GM12878 (cell line): ENCODE measurements at places on chromosomes 13 and 19. TPM values are rescaled to one million over a fixed set of nuclear protein-coding genes. Genes with fewer than 3 reads are reported as not detected.
A peak's percentile ranks its signal among the peaks of the same experiment; 100 is the strongest.

CNFN gene
- not detected in 2 replicates for total RNA-seq

LILRA6 gene
- total RNA-seq: 0.10 TPM in 1 of 2 replicates, not detected in the other

SYNE4 gene
- total RNA-seq: 0.72 and 1.2 TPM in 2 replicates

KIR3DL1 gene
- total RNA-seq: not detected in 2 replicates

CGB1 gene
- not detected in 2 replicates for total RNA-seq

SYT5 gene
- total RNA-seq: not detected in 2 replicates

SERPINE3 gene
- not detected in 2 replicates for total RNA-seq

ADGRE3 gene
- not detected in 2 replicates for total RNA-seq

SIGLEC8 gene
- not detected in 2 replicates for total RNA-seq

DENND1C gene
- 50.5 and 54.3 TPM in 2 replicates for total RNA-seq

GPR4 gene
- total RNA-seq: not detected in 2 replicates

KLK14 gene
- not detected in 2 replicates for total RNA-seq

GRCh38 chr13:73542446-73542845 is 483.6 kb downstream of the KLF5 start:
- DNase-seq: no peak
- no peaks in the 10 kb centered on the region for H3K36me3 ChIP-seq
- H3K27me3 ChIP-seq: no peaks in the 10 kb centered on the region
- H3K27ac ChIP-seq: no peak overlapping the region

DNA sequence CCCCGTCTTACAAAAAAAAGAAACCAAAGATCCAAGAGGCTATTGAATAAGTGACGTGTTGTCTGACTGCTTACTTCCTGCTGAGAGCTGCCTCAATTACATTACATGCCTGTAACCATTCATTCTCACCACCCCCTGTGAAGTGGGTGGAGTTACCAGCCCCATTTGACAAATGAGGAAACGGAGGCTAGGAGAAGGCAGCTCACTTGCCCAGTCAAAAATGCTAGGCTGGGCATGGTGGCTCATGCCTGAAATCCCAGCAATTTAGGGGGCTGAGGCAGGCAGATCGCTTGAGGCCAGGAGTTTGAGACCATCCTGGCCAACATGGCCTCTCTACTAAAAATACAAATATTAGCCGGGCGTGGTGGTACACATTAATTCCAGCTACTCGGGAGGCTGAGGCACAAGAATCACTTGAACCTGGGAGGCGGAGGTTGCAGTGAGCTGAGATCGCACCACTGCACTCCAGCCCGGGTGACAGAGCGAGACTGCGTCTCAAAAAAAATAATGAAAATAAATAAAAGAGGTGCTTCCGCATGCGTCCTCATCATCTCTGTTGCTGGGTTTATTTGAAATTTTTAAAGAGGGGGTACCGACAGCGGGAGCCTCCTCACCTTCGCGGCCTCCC is 499 bp downstream of the LSM7 start:
- DNase-seq: peak; percentile 86
- no peaks in the 10 kb centered on the region for H3K27me3 ChIP-seq
- peak overlapping the region; percentile 90 for H3K4me3 ChIP-seq
- H3K4me1 ChIP-seq: peaks cover 35% of the 10 kb centered on the region
- H3K36me3 ChIP-seq: peaks cover 2% of the 10 kb centered on the region; the same call in 1 of the 2 replicates

- H3K27ac ChIP-seq: no peak overlapping the region
- H3K4me3 ChIP-seq: peak overlapping the region; percentile 71; the same call in 1 of the 2 replicates
- H3K27me3 ChIP-seq: no peaks in the 10 kb centered on the region
- no peak for DNase-seq
These were observed 1.7 kb downstream of the PTOV1 start for GRCh38 chr19:49852631-49853126.

DNA sequence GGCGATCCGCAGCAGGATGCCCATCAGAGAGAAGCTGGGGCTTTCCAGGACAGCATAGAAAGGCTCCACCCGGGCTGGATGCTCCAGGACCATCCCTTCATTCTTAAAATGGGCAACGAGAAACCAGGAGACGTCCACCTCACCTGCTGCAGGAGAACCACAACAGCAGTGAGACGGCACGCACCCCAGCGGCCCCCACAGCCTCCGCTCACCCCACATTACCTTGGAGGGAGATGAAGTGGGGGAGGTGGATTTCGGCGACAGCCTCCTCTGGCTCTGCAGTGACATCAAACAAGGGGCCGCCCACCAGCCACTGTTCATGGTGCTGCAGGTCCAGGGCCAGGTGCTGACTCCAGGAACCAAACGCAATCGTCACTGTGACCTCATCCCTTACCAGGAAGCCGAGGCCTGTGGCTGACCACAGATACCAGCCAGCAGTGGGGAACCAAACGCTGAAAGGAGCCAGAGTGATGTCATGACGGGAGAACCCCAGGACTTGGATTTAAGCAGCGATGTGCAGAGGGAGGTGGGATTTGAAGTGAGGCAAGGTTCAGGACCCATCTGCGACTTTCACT is 25.1 kb downstream of the CARD8 start:
- DNase-seq: no peak
- H3K36me3 ChIP-seq: peaks cover 28% of the 10 kb centered on the region
- H3K4me1 ChIP-seq: no peaks in the 10 kb centered on the region
- H3K27me3 ChIP-seq: no peaks in the 10 kb centered on the region

- no peaks in the 10 kb centered on the region for H3K36me3 ChIP-seq
- H3K27me3 ChIP-seq: no peaks in the 10 kb centered on the region
- no peaks in the 10 kb centered on the region for H3K4me1 ChIP-seq
- H3K4me3 ChIP-seq: no peak overlapping the region
- no peak for DNase-seq
These were observed 189.3 kb upstream of the SPRY2 start for GRCh38 chr13:80530191-80530590.

GRCh38 chr13:112956571-112957294 is 12.3 kb upstream of the MCF2L start:
- no peak overlapping the region for H3K27ac ChIP-seq
- no peaks in the 10 kb centered on the region for H3K36me3 ChIP-seq
- H3K27me3 ChIP-seq: no peaks in the 10 kb centered on the region
- no peaks in the 10 kb centered on the region for H3K4me1 ChIP-seq

DNA sequence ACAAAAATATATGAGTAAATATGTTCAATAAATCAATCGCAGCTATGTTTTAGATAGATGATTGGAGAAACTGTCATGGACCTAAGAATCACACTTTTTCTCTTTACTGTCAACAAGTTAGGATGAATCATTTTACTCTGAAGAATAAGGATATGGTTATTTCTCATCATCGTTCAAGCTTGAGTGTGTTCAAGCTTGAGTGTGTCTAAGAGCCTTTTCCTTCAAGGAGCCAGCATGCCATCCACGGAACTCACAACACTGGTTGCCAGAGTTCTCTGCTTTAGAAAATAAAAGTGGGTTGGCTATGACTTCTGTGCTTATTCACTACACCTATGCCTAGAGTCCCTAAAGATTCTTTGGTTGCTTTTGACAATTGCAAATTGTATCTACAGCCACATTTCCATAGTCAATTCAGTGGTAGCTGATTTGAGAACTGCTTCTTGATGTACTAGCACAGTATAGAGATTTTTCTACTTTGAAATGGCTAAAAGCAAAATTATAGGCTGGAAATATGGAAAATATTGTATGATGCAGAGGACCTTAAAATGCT is 58.1 kb upstream of the SCEL start:
- peak overlapping the region; percentile 62; the same call in 1 of the 2 replicates for H3K4me3 ChIP-seq
- no peaks in the 10 kb centered on the region for H3K36me3 ChIP-seq
- peaks cover 6% of the 10 kb centered on the region for H3K4me1 ChIP-seq
- DNase-seq: no peak
- H3K27me3 ChIP-seq: no peaks in the 10 kb centered on the region

DNA sequence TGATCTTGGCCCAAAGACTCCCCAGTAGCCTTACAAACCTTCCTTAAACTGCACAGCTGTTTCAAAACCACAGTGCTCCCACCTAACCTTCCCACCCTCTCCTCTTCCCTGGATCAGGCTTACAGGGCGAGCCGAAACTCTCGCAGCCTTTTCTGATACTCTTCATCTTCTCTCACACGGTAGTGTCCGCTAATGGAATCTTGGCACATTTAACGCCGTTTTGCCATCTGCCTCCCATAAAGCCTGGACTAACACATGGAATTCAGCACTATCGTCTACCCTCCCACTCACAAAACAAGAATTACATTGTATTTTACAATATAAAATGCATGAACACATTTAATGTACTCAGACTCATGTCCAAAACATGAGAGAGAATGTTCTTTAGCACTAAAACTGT is 135.9 kb downstream of the RAP2A start:
- no peak overlapping the region for H3K4me3 ChIP-seq
- no peak for DNase-seq
- H3K36me3 ChIP-seq: no peaks in the 10 kb centered on the region
- H3K4me1 ChIP-seq: no peaks in the 10 kb centered on the region

GRCh38 chr13:66040506-66040905 is 1189.6 kb downstream of the PCDH9 start:
- no peaks in the 10 kb centered on the region for H3K4me1 ChIP-seq
- no peak for DNase-seq
- no peaks in the 10 kb centered on the region for H3K36me3 ChIP-seq
- H3K27me3 ChIP-seq: no peaks in the 10 kb centered on the region
- no peak overlapping the region for H3K27ac ChIP-seq

- H3K27ac ChIP-seq: no peak overlapping the region
- no peaks in the 10 kb centered on the region for H3K36me3 ChIP-seq
- no peak overlapping the region for H3K4me3 ChIP-seq
- no peaks in the 10 kb centered on the region for H3K27me3 ChIP-seq
These were observed 15.1 kb downstream of the KCNRG start for GRCh38 chr13:50030315-50030714.

DNA sequence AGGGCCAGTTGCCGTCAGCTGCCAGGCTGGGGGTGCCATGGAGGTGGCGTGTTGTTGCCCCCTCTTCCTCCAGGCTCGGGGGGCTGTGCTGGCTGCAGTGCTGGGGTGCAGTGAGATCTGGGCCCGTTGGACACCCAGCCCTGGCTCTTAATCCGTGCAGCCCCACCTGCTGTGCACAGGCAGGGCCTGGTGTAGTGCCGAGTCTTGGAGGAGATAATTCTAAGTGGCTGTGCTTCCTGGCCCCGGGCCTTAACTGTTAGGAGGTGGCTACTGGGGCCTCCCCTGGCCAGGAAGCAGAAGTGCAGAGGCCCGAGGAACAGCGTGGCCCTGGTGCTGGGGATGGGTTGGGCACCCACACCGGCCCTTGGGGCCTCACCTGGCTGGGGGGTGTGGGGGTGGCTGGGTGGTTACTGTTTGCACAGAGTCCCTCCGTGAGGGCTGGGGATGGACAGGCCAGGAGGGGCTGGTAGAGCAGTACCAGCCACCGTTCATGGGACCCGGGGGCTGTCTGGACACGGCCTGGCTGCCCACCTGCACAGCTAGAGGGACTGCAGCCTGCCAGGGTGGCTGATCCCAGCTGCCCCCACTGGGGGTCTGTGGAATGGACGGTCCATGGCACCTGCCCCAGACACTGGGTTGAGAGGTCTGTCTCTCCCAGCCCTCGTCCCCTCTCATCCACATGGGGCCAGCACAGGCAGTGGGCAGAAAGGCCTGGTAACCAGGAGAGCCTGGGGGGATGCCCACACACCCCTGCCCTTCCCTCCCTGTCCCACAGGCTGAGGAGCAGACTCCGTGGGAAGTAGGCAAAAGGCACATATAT is 3.3 kb downstream of the GPX4 start:
- no peaks in the 10 kb centered on the region for H3K27me3 ChIP-seq
- no peak overlapping the region for H3K27ac ChIP-seq
- no peaks in the 10 kb centered on the region for H3K36me3 ChIP-seq
- no peak overlapping the region for H3K4me3 ChIP-seq
- no peak for DNase-seq

DNA sequence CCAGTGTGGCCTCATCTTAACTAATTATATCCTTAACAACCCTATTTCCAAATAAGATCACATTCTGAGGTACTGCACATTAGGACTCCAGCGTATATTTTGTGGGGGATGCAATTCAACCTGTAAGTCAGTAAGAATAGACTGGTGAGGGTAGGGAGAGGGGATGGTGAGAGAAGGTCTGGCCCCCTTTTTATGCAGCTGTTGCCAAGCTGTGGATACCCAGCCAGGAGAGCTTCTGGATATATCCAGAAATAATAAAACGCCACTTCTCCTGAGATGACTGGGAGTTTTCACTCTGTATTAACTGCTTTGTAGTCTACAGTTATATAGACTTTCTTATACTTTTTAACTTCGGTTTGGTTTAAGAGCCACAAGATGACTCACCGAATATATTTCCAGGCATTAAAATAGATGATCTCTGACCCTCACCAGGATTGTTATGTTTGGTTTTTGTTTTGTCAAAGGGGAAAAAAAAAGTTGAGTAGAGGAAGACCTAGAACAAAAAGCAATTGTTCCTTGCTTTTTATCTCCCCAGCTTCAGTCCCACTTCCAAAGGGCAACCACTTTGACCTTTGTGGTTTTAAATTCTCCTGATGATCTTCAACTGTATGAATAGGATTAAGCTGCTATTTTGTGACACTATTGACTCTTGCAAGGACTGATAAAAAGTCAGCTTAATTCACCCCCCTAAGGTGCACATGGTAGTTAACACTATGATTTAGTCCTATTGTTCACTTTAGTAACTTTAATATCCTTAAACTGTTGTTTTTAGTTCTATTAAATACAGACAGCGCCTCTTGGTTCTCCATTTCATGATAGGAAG is 3.1 kb upstream of the NEK3 start:
- H3K36me3 ChIP-seq: no peaks in the 10 kb centered on the region
- peaks cover 5% of the 10 kb centered on the region; the same call in 1 of the 2 replicates for H3K4me1 ChIP-seq
- H3K27me3 ChIP-seq: no peaks in the 10 kb centered on the region
- no peak for DNase-seq

GRCh38 chr13:30924721-30925120 is 7.7 kb upstream of the TEX26 start:
- no peaks in the 10 kb centered on the region for H3K36me3 ChIP-seq
- DNase-seq: no peak

GRCh38 chr13:113782472-113782871 is 23.4 kb downstream of the TMEM255B start:
- H3K27ac ChIP-seq: no peak overlapping the region
- H3K27me3 ChIP-seq: no peaks in the 10 kb centered on the region
- no peaks in the 10 kb centered on the region for H3K4me1 ChIP-seq
- DNase-seq: no peak
- no peaks in the 10 kb centered on the region for H3K36me3 ChIP-seq
